ENCODE measurements at places on chromosomes 5 and 9. TPM values are rescaled to one million over a fixed set of nuclear protein-coding genes. Genes with fewer than 3 reads are reported as not detected.

DNA sequence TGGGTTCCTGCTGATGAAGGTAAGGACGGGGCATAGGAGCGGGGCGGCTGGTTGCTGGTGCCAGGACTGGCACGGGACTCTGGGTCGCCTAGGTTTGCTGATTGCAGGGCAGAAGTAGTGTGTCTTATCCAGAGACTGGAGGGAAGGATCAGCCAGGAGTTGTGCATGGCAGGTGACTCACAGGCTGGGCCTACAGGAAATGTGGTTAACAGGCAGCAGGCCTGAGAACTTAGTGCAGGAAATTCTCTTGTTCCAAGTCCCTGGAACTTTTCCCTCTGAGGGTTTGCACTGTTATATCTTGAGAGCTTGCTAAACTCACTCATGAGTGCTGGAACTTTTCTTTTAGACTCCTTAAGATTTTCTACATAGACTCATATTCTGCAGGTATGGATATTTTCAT, 95.1 kb downstream of the ANXA2R start:
- DNase-seq = no peak

DNA sequence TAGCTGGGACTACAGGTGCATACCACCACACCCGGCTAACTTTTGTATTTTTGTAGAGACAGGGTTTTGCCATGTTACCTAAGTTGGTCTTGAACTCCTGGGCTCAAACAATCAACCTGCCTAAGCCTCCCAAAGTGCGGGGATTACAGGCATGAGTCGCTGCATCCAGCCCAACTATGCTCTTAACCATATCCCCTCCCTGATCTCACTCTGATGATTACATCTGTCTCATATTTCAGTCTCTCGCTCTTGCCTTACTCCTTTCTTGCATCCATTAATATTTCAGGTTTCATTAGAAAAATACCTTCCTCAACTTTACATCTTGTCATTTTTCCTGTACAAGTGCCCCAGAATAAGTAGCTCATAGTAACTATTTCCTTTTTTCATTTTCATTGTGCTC, 61.0 kb upstream of the BASP1 start:
- DNase-seq = no peak

The SPINK7 gene
- not detected for total RNA-seq

DNA sequence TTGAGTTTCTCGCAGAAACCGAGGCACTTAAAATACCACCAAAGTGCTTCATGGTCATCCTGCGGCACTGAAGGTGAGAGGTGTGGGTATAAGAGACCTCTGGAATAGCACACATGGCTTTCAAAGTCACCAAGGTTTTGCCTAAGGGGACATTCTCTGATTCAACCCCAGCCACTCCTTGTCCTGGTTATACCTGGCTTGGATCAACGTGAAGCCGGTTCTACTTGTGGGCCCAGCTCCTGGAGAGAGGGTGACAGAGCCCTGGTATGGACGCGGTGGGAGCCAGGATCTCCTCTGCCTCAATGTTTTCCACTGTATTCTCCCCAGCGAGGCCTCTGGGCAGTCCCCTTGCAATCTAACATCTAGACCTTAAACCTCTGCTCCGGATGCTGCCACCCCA, 132.0 kb downstream of the FSTL4 start:
- DNase-seq = no peak

DNA sequence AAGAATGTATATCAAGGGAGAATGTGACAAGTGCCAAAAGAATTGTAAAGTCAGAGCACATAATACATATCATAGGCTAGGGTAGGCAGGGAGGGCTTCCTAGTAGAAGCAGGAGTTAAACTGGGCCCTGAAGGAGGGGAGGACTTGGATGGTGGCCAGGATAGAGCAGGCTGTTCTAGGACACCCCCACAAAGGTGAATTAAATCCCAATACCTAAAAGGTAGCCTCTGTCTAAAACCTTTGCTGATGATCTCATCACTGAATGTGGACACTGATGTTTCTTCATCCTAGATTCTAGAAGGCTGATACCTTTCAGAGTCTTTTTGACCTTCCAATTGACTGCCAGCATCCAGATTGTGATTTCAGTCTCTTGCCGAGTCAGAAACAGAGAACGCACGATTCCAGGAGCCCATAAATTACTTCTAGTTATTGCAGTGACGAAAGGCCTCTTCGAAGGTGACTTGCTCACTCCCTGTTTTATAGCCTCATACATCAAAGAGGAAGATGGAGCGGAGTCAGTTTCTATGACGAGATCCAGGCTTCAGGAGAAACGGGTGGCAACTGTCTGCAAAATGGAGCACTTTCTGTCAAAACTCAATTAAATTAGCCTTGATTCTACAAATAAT, 43.2 kb downstream of the KIF4B start:
- no peak for DNase-seq

GRCh38 chr9:137174722-137175293, 3.0 kb upstream of the TMEM210 start:
- no peak for DNase-seq

The ALDH1A1 gene
- 0.23 TPM for total RNA-seq

- DNase-seq = no peak
Observed at GRCh38 chr5:9632495-9632894, 2.3 kb upstream of the TAS2R1 start.

DNA sequence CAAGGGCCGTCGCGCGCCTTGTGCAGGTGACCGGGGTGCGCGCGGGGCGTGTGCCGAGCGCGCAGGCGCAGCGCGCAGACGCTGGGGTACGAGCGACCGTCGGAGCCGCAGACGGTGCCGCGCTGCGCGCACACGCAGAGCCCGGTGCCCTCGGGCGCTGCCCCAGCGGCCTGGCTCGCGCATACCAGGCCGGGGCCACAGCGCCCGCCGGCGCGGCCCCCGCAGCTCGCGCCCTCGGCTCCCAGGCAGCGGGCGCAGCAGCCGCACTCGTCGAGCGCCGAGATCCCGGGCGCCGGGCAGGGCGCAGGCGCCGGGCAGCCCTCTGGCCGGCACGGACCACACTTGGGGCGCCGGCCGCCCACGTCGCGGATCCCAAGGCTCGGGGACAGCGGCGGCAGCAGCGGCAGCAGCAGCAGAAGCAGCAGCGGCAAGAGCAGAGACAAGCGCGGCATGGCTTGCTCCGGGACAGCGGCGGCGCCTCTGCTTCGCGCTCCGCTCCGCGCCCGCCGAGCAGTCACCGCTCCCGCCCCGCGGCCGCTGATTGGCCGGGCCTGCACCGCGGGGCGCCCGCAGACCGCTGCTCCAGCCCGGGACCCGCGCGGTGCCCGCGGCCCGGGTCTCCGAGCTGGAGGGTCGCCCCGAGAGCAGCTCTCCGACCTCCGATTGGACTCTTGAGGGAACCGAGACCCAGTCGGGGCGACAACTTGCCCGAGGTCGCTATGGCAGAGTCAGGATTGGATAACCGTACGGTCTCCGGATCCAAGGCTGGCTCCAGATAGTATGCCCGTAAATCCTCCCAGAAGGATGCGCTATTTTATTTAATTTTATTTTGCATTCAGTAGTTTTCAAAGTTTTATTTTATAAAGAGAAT, at the start of gene IGFBPL1:
Gene IGFBPL1 (minus strand): TSS at position 482 of the 871 bp plus-strand sequence. CDS start 30 bp downstream, at position 452.
- DNase-seq = no peak

DNA sequence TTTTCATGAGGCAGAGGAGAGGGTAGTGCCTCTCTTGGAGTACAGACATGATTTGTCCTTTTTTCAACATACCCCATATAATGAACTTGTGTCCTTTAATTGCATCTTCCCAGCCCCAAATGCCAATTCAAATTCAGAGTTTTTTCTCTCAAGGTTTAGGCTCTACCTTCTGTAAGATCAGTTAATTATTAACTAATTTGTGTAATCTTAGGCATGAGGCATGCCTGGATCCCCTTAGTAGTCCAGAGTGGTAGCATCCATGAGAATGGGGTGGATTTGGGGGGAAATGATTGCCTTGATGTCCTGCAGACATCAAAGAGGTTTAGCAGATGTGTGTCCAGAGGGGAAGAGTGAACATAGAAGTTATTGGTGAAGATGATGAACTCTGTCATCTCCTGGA, 533.3 kb downstream of the LRRC70 start:
- DNase-seq = no peak

GRCh38 chr5:163574472-163575440, 69.3 kb downstream of the MAT2B start:
- no peak for DNase-seq

GRCh38 chr5:55347786-55348185, 40.0 kb downstream of the MTREX start:
- no peak for DNase-seq

- no peak for DNase-seq
Observed at GRCh38 chr9:133856798-133857197, 118.6 kb upstream of the SARDH start.

The C5orf52 gene
- not detected for total RNA-seq

GRCh38 chr5:111211341-111211740, 12.8 kb upstream of the CAMK4 start:
- DNase-seq = no peak

The SERINC5 gene
- total RNA-seq = 182 TPM

DNA sequence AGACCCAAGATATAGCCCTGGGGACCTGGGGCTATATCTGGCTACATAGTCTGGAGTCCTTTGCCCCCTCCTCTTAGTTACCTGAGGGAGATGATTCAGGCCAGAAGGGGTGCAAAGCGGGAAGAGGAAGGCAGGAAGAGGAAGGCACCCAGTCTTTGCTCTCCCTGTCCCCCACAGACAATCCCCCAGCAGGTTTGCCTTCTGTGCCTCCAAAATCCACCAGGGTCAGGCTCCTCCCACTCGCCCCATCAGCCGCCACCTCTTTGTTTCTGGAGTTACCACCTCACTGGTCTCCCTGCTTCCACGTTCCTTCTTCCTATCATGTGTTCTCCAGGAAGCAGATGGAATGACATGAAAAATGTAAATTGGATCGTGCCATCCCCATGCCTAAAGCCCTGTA, 31.2 kb upstream of the FABP6 start:
- no peak for DNase-seq

The PLPP7 gene
- total RNA-seq = 0.86 TPM

The SPINK6 gene
- not detected for total RNA-seq

The KCNV2 gene
- not detected for total RNA-seq

The TAF11L13 gene
- total RNA-seq = not detected

- no peak for DNase-seq
Observed at GRCh38 chr9:77463151-77463550, 185.0 kb downstream of the GNA14 start.

The DAB2 gene
- 2.2 TPM for total RNA-seq
